ENCODE measurements at places on chromosomes 16 and 17.

DNA sequence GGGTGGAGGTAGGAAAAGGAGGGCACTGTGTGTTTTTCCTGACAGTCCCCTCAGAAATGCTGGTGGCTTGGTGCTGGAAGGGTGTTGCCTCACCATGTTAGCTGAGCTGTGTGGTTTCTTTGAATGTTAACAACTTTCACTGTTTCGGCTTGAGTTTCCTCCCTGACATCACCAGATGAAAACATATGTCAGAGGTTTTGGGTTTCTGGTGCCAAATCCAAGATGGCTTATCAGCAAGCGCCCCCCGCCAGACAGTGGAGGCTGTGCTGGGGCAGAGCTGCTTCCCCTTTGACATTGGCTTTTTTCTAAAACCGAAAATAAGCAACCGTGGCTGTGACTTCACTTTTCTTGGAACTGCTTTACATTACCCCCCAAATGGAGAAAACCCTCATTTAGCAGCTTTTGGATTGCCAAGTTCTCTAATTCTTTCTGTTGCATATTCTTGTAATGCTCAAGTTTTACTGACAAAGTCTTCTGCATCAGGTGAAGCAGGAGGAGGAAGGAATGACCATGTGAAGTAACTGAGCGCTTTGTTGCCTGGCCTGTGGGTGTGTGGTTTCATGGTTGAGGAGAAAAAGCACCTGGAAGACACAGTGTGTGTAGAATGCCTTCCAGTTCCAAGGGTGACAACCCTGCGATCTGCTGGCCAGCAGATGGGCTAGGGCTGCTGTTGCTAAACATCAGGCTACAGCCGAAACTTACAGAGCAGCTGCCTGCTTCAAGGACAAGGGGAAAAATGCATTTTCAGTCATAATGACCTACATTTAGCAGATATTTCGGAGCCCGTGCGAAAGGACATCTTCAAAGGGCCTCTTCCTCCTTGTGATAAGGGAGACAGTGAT is 9.7 kb downstream of the RMI2 start:
- DNase-seq: peak; percentile 46

DNA sequence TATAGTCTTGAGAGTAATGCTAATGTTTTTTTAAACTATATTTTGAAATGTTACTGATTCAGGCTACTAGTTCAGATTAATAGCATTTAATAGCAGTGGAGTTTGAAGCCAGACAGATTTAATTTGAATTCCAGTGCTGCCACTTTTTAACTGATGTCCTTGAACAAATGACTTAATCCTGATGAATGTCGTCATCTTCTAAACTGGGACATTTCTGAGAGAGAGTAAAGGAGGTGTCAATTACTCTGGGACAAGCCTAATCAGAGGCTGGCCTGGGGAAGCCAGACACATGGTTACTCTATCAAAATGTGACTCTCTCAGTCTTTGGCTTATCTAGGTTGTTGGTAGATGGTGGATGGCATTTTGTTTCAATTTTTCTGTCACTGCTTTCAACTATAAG is 246.7 kb downstream of the HS3ST3A1 start:
- no peak for DNase-seq

DNA sequence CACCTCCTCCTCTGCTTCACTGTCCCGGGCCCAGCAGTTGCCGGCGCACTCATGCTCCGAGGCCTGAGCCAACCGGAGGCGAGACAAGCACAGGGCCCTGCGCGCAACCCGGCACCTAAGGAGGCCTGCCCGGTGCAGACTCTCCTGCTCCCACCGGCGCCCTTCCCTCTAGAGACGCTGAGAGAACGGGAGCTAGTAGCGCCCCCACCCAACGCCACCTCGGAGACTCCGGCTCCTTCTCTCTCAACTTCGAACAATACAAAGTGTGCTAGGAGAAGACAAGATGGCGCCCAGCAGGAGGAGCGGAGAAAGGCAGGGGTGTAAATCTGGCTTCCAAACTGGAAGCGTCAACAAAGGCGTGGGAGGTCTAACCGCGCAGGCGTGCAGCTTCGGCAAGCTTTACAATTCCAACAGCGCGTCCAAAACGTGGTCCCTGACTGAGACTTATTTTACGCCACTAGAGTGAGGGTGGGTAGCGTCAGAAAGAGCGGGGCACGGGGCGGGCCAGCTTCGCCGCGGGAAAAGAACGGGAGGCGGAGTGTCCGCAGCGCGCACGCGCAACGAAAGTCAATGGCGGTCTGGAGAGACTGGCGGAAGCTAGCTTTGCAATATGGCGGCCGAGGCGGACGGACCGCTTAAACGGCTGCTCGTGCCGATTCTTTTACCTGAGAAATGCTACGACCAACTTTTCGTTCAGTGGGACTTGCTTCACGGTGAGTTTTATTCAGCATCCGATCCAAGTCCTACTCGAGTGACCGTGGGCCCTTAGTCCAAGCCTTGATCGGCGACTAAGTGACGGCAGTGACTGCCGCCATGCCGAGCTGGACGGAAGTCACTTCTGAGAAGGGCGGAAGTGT is at the start of gene MPDU1:
TSS of gene MPDU1 (plus strand) at position 600 of the 857 bp plus-strand sequence. CDS start at position 611, 11 bp downstream.
- peak; percentile 88 for DNase-seq

DNA sequence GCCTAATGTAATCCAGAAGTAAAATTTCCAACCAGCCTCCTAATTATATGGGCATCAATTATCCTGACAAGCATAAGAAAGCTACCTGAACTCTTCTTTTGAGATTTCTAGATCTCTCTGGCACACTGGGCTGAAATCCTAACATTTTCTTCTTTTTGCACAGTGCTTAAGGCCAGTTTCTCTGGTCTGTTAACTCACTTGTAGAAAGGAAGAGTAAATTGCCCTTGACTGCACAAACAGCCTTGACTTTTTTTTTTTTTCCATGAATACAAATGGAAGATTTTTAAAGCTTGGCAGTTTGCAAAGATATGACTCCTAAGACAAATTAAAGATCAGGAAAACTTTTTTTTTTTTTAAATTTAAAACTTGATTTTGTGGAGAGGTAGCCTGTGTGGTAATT is 291.2 kb upstream of the MON1B start:
- DNase-seq: no peak

GRCh38 chr17:77099997-77100396 is 40.8 kb upstream of the SEC14L1 start:
- DNase-seq: no peak

- DNase-seq: no peak
Measured at GRCh38 chr16:27267037-27267677, 1.4 kb downstream of the NSMCE1 start.

DNA sequence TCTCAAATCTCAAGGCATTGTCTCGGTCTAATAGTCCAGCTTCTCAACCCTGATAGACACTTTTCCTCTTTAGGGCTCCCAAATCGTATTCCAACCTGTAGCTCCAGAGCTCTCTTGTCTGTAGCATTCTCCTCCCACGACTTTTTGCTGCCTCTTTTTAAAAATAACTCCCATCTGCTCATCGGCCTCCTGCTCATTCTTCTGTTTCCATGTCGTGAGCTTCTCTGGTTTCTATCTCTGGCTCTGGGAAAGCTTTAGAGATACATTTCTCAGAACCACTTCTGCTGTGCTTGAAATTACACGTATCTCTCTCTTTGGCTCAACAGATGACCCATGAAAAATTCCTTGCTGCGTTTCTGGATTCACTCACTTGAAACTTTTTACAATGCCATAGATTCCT is 609.6 kb upstream of the C16orf82 start:
- DNase-seq: no peak

DNA sequence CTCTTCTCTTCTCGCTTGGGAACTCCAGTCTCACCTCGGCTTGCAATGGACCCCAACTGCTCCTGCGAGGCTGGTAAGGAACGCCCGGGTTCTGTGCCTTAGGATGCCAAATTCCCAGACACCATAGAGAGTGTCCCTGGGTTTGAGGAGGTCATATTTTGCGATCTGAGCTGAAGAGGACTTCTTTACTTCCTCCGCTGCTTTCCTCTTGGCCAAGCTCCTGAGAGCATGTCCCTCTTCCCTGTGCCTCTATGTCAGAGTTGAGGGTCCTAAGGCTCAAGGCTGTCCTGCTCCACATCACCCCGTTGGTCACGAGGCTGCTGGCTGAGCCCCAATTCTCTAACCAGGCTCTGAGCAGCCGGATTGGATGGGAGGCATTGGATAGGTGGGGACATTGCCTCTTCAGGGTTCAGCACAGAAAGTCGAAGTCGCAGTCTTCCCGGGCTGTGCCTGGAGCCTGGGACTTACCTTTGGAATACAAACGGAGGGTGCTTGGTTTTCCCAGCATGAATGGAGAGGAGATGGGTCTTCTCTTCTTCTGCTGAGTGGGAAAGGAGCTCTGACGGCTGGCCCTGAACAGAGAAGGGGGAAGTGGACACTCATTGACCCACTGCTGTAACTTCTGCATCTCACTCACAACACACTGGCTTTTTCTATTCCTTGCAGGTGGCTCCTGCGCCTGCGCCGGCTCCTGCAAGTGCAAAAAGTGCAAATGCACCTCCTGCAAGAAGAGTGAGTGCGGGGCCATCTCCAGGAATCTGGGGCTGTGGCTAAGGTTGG is 416 bp downstream of the MT1H start:
- DNase-seq: no peak

- DNase-seq: no peak
Measured at GRCh38 chr17:36812762-36813161, 124.5 kb upstream of the LHX1 start.

GRCh38 chr16:19808061-19808641 is 76.5 kb downstream of the GPRC5B start:
- no peak for DNase-seq

GRCh38 chr17:80891397-80892018 is 100.1 kb upstream of the CHMP6 start:
- peak; percentile 53 for DNase-seq

- no peak for DNase-seq
Measured at GRCh38 chr17:33551911-33552310, 258.8 kb upstream of the ASIC2 start.

GRCh38 chr17:37103231-37103630 is 154.5 kb downstream of the AATF start:
- DNase-seq: no peak

DNA sequence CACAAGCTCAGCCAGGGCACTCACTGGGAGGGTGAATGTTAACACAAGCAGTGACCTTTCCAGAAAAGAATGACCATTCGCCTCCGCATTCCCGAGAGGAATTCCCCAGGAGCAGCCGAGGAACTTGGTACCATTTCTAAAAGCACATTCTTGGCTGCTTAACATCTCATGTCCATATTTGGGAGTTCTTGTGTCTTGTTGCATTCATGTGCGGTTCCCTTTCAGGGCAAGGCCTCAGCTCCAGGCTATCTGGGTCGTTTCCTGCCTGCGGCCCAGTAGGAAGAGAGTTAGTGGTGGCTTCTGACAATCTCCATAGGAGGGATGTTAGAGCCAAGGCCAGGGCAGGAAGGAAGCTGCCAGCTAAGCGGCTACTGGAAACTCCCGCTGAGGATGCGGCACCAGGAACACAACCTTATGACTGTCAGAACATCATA is 27.8 kb upstream of the MEAK7 start:
- DNase-seq: no peak

GRCh38 chr17:4327606-4328005 is 38.9 kb downstream of the UBE2G1 start:
- no peak for DNase-seq

GRCh38 chr17:28493460-28493859 is 12.7 kb upstream of the FOXN1 start:
- DNase-seq: no peak

DNA sequence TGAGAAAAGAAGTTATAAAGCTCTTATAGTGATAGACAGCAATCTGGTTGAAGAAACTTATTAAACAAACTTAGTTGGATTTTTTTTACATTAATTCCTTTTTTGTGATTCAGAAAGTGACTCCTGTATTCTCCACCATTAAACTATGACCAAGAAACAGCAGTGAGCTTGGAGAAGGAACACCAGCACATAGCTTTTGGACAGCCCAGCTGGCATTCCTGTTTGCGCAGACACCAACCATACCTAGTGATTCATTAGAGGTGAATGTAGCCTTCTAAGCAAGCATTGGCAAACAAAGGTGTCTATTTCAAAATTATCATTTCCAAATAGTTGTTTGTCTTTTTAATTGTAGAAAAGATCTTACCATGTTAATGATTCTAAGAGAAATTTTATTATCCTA is 94.4 kb downstream of the STXBP4 start:
- no peak for DNase-seq

GRCh38 chr17:35243561-35244340 is 879 bp downstream of the SLFN5 start:
- peak; percentile 32 for DNase-seq

- DNase-seq: no peak
Measured at GRCh38 chr17:77096570-77097214, 44.1 kb upstream of the SEC14L1 start.

GRCh38 chr16:17397499-17397891 is 73.3 kb downstream of the XYLT1 start:
- DNase-seq: no peak

- DNase-seq: no peak
Measured at GRCh38 chr17:73072219-73072962, 20.1 kb downstream of the SLC39A11 start.

GRCh38 chr16:27317320-27317719 is 3.5 kb downstream of the IL4R start:
- DNase-seq: no peak

DNA sequence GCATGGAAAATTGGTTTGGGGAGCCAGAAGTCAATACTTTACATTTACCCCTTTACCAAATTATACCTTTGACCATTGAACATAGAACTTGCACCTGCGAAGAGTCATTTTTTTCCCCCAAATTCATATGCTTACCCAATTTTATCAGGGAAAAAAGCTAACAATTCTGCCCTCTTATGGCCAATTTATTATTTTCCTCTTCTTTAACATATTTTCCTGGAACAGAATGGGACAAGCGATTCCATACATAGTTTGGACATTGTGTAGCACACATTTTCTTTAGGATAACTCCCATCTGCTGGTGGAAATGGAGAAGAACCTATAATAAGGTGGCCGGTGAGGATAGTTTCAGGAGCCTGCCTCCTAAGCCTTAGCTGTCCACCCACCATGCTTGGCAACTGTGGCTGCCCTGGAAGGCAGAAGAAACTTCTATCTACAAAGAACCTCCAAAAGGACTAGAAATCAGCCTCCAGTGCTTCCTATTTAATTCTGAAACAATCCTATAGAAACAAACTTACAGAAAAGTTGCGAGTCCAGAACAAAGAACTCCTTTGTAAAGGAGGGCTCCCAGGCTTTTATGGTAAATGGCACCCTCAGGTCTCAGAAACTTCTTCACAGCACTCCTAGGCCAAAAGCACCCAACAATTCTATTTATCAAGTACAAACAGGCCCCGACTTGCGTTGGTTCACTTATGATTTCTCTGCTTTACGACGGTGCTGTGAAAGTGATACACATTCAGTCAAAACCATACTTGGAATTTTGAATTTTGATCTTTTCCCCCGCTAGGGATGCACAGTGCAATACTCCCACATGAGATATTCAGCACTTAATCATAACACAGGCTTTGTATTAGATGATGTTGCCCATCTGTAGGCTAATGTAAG is 64.1 kb upstream of the CACNG4 start:
- DNase-seq: no peak

GRCh38 chr16:57271867-57272495 is 12.5 kb downstream of the PLLP start:
- no peak for DNase-seq

GRCh38 chr16:82585675-82586074 is 41.1 kb upstream of the CDH13 start:
- DNase-seq: no peak

- DNase-seq: no peak
Measured at GRCh38 chr17:70523426-70523825, 354.1 kb downstream of the KCNJ2 start.

GRCh38 chr17:9446528-9446927 is 129.1 kb downstream of the STX8 start:
- DNase-seq: no peak

Data from activated T-cell treated with anti-CD3 and anti-CD28 coated beads for 4 hours (primary cell).